Naive thymus-derived CD4-positive, alpha-beta T cell (primary cell): ENCODE measurements at places on chromosomes 16 and 17. TPM values are rescaled to one million over a fixed set of nuclear protein-coding genes. Genes with fewer than 3 reads are reported as not detected.

DNA sequence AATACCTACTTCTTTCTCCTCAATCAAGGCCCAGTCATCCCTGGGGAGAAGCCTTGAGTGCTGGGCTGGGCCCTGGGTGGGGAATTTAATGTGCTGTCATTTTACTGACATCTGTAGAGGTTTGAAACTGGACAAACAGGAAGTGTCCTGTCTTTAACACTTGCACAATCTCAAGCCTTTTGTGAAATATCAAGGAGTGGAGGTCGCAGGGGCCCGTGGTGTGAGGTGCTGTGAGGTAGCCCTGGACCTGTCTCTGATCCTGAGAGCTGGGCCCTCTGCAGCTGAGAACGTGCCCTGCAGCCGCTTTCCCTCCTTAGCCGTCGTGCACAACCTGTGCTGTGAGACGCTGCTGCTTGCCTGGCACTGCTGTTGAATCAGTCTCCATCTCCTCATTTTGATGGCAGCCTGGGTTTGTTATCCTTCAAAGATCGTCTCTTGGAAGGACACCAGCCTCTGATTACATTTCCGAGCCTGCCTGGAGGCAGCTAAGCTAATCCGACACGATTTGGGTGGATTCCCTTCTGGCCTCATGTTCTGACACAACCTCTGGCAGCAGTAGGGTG lies 29.9 kb downstream of the SMARCE1 start:
- H3K27me3 ChIP-seq = no peaks in the 10 kb centered on the region
- H3K4me1 ChIP-seq = peaks cover 46% of the 10 kb centered on the region
- no peaks in the 10 kb centered on the region for H3K36me3 ChIP-seq
- H3K4me3 ChIP-seq = no peak overlapping the region
- DNase-seq = no peak

DNA sequence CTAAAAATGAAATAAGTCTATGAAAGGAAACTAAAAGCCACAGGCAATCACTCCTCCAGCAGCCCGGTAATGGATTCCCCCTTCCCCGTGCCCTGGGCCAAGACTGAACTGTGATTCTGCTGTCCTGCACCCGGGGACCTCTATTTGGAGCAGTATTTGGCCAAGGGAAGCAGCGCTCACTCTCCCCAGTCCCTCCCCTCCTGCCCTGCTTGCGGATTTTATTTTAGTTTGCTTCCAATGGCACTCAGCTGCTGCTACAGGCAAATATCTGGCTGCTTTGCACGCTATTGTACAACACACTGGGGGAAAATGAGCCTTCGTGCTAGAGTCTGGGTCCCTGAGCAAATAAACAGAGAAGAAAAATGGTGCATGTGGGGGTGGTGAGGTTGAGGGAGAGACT lies 975.7 kb upstream of the RBFOX1 start:
- no peaks in the 10 kb centered on the region for H3K27me3 ChIP-seq
- no peak overlapping the region for H3K4me3 ChIP-seq
- H3K27ac ChIP-seq = no peak overlapping the region
- DNase-seq = no peak
- H3K36me3 ChIP-seq = no peaks in the 10 kb centered on the region
- no peaks in the 10 kb centered on the region for H3K4me1 ChIP-seq

GRCh38 chr16:65698791-65699321 lies 577.0 kb upstream of the CDH11 start:
- no peak overlapping the region for H3K27ac ChIP-seq
- no peak for DNase-seq
- no peaks in the 10 kb centered on the region for H3K27me3 ChIP-seq
- H3K36me3 ChIP-seq = no peaks in the 10 kb centered on the region

DNA sequence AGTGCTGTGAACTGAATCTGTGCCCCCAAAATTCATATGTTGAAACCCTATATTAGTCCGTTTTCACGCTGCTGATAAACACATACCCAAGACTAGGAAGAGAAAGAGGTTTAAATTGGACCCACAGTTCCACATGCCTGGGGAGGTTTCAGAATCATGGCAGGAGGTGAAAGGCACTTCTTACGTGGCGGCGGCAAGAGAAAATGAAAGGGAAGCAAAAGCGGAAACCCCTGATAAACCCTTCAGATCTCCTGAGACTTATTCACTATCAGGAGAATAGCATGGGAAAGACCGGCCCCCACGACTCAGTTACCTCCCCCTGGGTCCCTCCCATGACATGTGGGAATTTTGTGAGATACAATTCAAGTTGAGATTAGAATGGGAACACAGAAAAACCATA lies 3.7 kb upstream of the SPDYE4 start:
- H3K27me3 ChIP-seq = no peaks in the 10 kb centered on the region
- DNase-seq = no peak
- no peaks in the 10 kb centered on the region for H3K36me3 ChIP-seq
- H3K4me3 ChIP-seq = no peak overlapping the region
- H3K4me1 ChIP-seq = no peaks in the 10 kb centered on the region

DNA sequence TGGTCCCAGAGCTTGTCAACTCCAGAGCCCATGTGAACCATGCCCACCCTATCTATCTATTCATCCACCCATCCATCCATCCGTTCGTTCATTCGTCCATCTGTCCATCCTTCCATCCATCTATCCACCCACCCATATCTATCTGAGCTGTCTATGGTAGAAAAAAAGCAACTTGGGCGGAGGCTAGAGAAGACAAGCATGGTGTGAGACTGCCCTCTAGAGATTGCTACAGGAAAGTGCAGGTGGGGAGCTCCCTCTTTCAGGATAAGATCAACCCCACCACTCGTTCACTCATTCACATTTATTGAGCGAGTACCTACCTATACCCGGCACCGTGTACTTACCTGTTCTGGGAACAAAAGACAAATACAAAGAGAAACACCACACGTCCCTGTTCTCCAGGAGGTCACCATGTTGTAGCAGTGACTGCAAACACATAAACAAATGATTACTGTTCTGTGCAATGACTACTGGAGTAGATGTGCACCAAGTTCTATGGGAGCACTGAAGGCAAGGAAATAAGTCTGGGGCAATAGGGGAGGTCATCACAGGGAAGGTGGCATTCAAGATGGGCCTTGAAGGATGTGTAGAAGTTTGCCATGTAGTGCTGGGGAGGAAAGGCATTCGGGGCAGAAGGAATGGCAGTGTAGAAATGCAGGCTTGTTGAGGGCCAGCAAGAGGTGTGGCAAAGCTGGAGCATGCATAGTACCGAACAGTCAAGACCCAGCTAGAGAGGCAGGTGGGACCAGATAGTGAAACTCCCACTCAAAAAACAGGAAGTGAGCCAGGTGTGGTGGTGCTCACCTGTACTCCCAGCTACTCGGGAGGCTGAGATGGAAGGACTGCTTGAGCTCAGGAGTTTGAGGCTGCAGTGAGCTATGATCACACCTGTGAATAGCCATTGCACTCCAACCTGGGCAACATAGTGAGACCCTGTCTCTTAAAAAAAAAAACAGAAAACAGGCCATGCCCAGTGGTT lies 13.4 kb upstream of the ATP5MC1 start:
- peak; percentile 77 for DNase-seq
- H3K36me3 ChIP-seq = no peaks in the 10 kb centered on the region
- H3K27me3 ChIP-seq = no peaks in the 10 kb centered on the region
- H3K4me3 ChIP-seq = no peak overlapping the region
- no peak overlapping the region for H3K27ac ChIP-seq

- H3K27ac ChIP-seq = no peak overlapping the region
- no peak for DNase-seq
- no peaks in the 10 kb centered on the region for H3K27me3 ChIP-seq
- H3K36me3 ChIP-seq = no peaks in the 10 kb centered on the region
Observed at GRCh38 chr17:21679256-21680146, 12.8 kb upstream of the KCNJ18 start.

- no peak for DNase-seq
- H3K36me3 ChIP-seq = no peaks in the 10 kb centered on the region
- H3K4me3 ChIP-seq = no peak overlapping the region
- no peak overlapping the region for H3K27ac ChIP-seq
Observed at GRCh38 chr17:12619459-12620199, 46.1 kb upstream of the MYOCD start.

DNA sequence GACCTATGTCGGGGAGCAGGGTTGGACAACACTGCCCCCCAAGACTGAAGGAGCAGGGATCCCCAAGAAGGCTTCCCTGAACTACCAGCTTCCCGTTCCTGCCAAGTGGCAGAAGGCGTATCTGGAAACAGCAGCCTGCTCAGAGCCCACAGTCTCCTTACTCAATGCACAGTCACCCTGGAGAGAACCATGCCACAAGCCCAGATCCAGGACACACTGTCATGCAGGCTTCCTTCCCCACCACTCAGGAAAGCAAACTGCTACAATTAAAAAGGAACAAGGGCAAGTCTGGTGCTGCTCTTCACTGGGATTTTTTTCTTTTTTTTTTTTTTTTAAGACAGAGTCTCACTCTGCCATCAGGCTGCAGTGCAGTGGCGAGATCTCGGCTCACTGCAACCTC lies 8.2 kb downstream of the WDR45B start:
- peaks cover 66% of the 10 kb centered on the region for H3K36me3 ChIP-seq
- H3K4me1 ChIP-seq = peaks cover 4% of the 10 kb centered on the region
- no peaks in the 10 kb centered on the region for H3K27me3 ChIP-seq
- no peak for DNase-seq

GRCh38 chr16:88649195-88649923 lies 1.5 kb downstream of the CYBA start:
- DNase-seq = no peak
- peaks cover 28% of the 10 kb centered on the region for H3K4me1 ChIP-seq
- H3K4me3 ChIP-seq = peak overlapping the region; percentile 78
- no peaks in the 10 kb centered on the region for H3K36me3 ChIP-seq

GRCh38 chr17:48882272-48882671 lies 10.3 kb upstream of the ATP5MC1 start:
- H3K27me3 ChIP-seq = no peaks in the 10 kb centered on the region
- H3K27ac ChIP-seq = no peak overlapping the region
- no peak for DNase-seq
- no peak overlapping the region for H3K4me3 ChIP-seq

- H3K4me3 ChIP-seq = no peak overlapping the region
- no peak for DNase-seq
- H3K27ac ChIP-seq = no peak overlapping the region
- no peaks in the 10 kb centered on the region for H3K27me3 ChIP-seq
- no peaks in the 10 kb centered on the region for H3K4me1 ChIP-seq
Observed at GRCh38 chr17:17029938-17030337, 12.3 kb upstream of the MPRIP start.

- H3K4me1 ChIP-seq = no peaks in the 10 kb centered on the region
- no peak overlapping the region for H3K4me3 ChIP-seq
- H3K27me3 ChIP-seq = no peaks in the 10 kb centered on the region
- no peak for DNase-seq
- no peaks in the 10 kb centered on the region for H3K36me3 ChIP-seq
Observed at GRCh38 chr17:72530454-72530853, 409.6 kb downstream of the SOX9 start.

DNA sequence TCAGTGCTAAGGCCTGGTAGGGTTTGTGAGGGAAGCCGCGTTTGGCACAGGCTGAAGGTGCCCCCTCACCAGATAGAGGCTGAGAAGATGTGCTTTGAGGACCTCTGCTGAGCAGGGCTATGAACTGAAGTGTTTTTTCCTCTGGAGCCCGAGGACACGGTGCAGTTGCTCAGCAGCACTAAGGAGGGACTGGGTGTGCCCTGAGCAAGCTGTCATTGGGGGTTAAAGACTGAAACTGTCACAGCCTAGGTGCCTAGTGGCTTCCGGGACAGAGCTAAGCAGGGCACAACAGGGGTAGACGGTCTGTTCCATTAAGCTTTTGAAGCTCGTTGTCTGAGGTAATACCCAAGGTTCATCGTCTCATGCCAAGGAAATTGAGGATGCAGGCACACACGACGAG lies 24.8 kb upstream of the ASGR2 start:
- no peaks in the 10 kb centered on the region for H3K27me3 ChIP-seq
- peaks cover 3% of the 10 kb centered on the region for H3K4me1 ChIP-seq
- H3K27ac ChIP-seq = no peak overlapping the region

- no peaks in the 10 kb centered on the region for H3K27me3 ChIP-seq
- no peak overlapping the region for H3K4me3 ChIP-seq
- H3K4me1 ChIP-seq = no peaks in the 10 kb centered on the region
- H3K36me3 ChIP-seq = no peaks in the 10 kb centered on the region
Observed at GRCh38 chr16:67594956-67595355, 32.6 kb downstream of the CTCF start.

GRCh38 chr16:83830769-83831455 lies 23.1 kb downstream of the HSBP1 start:
- no peaks in the 10 kb centered on the region for H3K4me1 ChIP-seq
- H3K27ac ChIP-seq = no peak overlapping the region
- DNase-seq = no peak

DNA sequence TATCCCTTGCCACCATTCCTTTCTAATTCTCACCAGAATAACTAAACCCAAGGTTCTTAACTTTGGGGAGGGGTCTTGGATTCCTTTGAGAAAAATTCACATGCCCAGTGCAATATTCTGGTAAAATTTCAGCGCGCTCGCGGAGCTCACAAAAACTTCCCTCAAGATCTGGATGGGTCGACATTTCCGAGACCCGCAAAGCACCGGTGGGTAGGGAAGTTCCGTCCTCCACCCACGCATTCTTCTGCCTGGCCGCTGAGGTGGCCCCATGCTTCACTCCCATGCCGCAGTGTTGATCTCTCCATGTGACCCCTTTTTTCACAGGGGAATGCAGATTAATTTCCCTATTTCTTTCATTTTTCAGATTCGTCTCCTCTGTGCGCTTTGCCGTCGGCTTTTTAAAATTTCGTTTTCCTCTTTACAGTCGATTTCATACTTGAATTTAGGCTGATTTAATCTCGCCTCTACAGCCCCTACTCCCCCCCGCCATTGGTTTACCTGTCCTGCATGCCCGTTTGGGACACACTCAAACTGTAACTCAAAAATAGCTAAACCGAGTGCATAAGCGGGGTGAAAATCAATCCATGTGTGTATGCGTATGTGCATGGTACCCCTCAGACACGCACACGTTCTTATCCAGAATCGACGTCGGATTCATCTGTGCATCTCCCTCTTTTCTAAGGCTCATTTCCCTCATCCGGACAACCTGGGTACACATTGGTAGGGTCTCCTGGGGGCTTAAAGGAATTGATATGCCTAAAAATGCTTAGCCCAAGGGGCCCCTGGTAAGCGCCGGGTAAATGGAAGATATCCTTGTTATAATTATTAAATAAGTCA lies 1.4 kb upstream of the SP6 start:
- no peak for DNase-seq
- H3K4me3 ChIP-seq = no peak overlapping the region
- no peak overlapping the region for H3K27ac ChIP-seq
- peaks cover 6% of the 10 kb centered on the region for H3K27me3 ChIP-seq
- H3K4me1 ChIP-seq = peaks cover 14% of the 10 kb centered on the region

GRCh38 chr17:27793168-27793905 lies 7.0 kb downstream of the NOS2 start:
- H3K36me3 ChIP-seq = no peaks in the 10 kb centered on the region
- H3K27ac ChIP-seq = no peak overlapping the region
- no peaks in the 10 kb centered on the region for H3K27me3 ChIP-seq

GRCh38 chr17:17626840-17627239 lies 35.3 kb upstream of the PEMT start:
- DNase-seq = no peak
- peaks cover 4% of the 10 kb centered on the region for H3K4me1 ChIP-seq
- no peak overlapping the region for H3K4me3 ChIP-seq
- no peak overlapping the region for H3K27ac ChIP-seq
- H3K36me3 ChIP-seq = no peaks in the 10 kb centered on the region
- no peaks in the 10 kb centered on the region for H3K27me3 ChIP-seq

The ABI3 gene
- total RNA-seq = 8.2 TPM

The PHF12 gene
- 134 TPM for total RNA-seq

The KRTAP4-6 gene
- not detected for total RNA-seq

The OTOP2 gene
- total RNA-seq = not detected

The CFAP97D1 gene
- not detected for total RNA-seq

The DCTPP1 gene
- 13.7 TPM for total RNA-seq

The TPSD1 gene
- total RNA-seq = not detected

The ADGRG1 gene
- 10.1 TPM for total RNA-seq

The MYH2 gene
- not detected for total RNA-seq

The CD79B gene
- 11.8 TPM for total RNA-seq
